ENCODE measurements at places on chromosomes 4 and X.

DNA sequence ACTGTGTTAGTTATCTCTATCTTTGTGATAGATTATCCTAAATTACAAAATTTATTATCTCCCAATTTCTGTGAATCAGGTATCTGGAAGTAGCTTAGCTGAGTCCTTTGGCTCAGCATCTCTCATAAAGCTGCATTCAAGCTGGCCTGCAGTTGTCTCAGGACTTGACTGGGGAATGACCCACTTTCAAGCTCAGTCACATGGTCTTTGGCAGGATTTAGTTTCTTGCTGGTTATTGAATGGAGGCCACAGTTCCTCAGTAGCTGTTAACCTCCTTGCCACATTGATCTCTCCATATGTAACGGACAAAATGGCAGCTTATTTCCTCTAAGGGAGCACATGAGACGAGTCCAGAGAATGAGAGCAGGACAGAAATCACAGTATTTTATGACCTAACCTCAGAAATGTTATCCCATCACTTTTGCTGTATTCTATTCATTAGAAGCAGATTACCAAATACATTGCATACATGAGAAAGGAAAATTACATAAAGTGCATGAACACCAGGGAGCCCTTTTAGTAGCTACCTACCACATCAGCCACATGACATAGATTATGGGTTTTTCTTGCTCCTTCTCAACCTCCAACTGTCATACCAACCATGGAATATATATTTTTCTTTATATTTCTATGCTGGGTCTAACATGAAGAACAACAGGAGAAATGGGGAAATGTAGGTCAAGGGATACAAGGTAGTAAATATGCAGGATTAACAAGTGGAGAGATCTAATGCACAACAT lies 730.1 kb downstream of the CCSER1 start:
- DNase-seq, result peak; percentile 12

DNA sequence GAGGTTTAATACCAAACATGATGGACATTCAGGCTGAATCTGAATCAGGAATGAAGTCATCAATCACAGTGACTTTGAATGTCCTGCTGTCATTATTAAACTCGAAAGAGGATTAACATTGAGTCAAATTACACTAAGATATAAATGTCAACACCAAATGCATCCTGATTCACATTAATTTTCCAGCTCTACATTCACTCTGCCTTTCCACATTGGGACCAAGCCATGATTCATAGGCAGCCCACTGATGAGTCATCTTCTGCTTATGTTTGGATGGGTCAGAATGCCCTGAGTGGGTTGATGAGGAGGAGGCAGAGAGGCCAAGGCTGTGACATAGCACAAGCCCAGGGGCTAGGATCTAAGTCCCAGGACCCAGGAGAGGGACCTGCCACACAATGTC lies 247.6 kb upstream of the RPS6KA3 start:
- DNase-seq, result no peak

DNA sequence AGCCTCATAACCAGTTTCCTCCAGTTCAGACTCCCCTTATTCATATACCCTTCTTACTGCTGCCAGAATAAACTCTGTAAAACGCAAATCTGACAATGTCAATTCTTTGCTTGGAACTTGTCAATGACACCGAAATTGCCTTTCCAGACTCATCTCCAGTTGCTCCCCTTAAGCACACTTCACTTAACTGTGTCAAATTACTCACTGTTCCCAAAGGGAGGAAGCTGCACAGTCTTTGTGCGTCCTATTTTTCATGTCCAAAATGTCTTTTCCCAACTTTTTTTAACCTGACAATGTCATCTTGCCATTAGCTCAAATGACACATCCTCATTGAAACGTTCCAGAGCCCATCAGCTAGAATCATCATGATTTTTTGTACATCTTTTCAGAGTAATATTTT lies 867.3 kb downstream of the RPA4 start:
- no peak for DNase-seq

DNA sequence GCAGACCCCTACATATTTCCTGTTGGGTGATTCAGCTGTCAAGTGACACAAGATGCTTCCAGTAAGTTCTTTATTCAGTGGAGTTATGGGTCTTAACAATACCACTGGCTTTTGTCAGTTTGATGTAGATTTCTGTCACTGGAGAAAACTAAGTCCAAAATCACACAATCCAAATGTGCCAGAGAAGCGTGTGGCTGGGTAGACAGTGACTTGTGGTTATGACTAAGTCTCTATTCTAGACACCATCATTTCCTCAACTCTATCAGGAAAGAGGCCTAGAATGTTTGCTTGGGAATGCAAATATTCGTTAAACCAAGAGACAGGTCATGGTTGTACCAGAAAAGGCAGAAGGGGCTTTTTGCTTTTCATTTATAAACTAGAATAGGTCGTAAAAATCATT lies 54.4 kb upstream of the HS3ST1 start:
- DNase-seq, result no peak

DNA sequence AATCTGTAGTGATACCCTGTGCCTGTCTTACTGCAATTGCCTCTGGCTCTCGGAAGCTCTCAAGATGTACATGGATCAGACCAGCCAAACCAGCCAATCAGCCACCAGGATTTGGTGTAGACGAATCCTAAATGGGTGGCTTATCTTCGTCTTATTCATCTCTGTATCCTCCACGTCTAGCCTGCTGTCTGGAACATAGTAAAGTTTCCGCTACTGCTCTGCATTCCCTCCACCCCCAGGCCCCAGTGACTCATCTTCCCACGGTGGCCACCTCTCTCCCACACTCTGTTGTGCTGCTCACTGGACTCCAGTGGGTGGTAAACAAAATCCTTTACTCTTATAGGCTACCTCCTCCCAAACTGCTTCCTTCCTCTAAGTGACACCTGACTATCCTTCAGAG lies 37.8 kb downstream of the SEPTIN6 start:
- DNase-seq, result no peak

- DNase-seq, result no peak
Measured at GRCh38 chrX:123339221-123339905, 155.3 kb downstream of the GRIA3 start.

GRCh38 chr4:185096032-185096653 lies 46.9 kb upstream of the SLC25A4 start:
- DNase-seq, result peak; percentile 79

- DNase-seq, result no peak
Measured at GRCh38 chrX:92270936-92271855, 492.0 kb downstream of the PCDH11X start.

- DNase-seq, result no peak
Measured at GRCh38 chrX:41596596-41596995, 92.2 kb upstream of the GPR34 start.

- no peak for DNase-seq
Measured at GRCh38 chr4:4838936-4839810, 20.3 kb upstream of the MSX1 start.

- no peak for DNase-seq
Measured at GRCh38 chrX:135480076-135480475, 40.4 kb upstream of the INTS6L start.

DNA sequence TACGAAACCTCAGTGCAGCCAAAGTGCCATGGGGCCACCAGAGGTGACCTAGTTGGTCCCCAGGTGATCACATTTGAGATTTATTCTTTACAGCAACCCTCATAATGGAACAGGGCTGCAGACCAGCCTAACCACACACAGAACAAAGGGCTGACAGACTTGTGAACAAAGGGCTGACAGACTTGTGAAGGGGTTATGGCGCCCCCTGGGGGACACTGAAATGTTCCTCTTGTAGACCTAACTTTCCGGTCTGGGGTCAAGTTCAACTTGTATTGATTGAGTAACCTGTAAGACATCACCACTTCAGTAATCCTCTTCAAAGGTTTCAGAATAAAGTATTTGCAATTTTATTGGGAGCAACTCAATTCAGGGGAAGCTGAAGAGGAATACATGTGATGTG lies 175.9 kb upstream of the RPS6KA3 start:
- peak; percentile 72 for DNase-seq

DNA sequence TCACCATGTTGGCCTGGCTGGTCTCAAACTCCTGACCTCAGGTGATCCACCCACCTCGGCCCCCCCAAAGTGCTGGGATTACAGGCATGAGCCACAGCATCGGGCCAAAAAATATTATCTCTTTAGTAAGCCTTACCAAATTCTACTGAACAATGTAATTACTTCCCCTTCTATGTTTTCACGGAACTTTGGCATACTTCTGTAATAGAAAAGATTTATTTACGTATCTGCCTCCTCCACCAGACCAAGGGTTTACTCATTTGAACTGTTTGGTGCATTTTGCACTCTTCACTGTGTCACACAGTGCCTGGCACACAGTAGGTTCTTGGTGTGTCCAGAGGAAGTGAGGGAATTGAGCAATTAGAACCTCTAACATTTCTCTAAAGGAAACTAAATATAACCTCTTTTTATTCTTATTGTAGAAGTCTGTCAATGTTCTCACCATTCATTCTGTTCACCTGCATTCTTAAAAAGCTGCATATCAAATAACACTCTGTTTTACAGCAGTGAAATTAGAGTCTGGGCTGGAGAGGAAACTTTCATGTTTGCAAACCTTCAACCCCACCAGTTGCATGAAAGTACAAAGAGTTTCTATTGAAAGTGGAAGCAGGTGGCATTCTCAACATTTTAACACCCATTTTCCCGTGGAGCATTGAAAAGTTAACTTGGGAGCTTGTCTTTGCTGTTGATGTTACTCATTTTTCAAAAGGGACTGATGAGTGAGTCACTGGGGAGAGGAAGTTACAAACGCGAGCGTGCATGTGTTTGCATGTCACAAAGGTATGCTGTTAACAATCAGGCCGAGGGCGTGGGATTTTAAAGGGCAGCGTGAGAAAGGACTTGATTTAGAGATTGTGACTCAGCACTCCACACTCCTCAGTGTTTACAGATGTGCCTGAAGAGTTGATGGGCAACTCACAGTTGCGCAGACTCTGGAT lies 314.1 kb downstream of the STK32B start:
- DNase-seq, result no peak

GRCh38 chrX:82912382-82912781 lies 595.7 kb upstream of the POU3F4 start:
- DNase-seq, result no peak

DNA sequence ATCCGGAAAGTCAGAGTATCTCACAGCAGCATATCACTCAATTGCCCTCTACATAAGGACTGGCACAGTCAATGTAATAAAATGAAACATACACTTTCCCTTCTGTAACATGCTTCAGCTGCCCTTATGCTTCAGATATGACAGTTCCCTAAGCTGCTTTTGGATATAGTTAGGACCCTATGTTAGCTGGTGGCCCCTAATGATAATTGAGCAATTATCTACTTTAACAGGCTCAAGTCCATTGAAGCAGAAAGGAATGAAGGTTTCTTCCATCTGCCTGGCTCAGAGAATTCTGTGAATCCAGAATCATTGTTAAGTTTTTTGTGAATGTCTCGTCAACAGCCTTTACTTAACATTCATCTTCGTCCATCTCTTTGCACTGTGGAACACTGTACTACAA lies 951.2 kb upstream of the DIAPH2 start:
- DNase-seq, result peak; percentile 49

DNA sequence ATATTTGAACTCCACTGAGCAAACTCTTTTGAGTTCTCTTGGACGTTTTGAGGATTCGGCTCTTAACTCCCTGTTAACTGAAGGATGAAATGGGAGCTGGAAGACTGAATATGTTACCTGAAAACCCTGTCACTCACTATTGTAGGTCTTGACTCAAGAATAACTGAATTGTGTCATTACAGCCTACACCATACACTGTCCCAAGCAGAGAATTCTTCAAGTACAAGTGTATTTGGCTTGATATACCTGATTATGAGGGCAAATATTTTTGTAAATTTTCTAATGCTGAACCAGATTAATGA lies 276.1 kb downstream of the CFAP299 start:
- no peak for DNase-seq

DNA sequence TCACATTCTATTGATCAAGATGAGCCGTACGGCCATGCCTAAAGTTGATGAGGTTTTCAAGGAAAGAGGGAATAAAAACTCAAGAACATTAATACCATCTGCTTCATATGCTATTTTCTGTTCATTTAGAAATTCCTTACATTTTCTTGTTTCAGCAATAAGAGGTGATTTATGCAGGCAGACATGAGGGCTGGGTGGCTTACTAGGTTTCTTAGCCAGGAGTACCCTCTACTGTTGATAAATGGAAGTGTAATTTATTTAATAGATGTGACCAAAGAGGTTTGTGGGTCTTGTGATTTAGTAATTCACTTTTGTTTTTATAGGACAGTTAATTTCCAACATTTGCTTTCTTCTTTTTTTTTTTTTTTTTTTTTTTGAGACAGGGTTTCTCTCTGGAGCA lies 6.4 kb upstream of the SMIM9 start:
- peak; percentile 29 for DNase-seq

- peak; percentile 13 for DNase-seq
Measured at GRCh38 chr4:25095837-25096236, 64.4 kb downstream of the SEPSECS start.

DNA sequence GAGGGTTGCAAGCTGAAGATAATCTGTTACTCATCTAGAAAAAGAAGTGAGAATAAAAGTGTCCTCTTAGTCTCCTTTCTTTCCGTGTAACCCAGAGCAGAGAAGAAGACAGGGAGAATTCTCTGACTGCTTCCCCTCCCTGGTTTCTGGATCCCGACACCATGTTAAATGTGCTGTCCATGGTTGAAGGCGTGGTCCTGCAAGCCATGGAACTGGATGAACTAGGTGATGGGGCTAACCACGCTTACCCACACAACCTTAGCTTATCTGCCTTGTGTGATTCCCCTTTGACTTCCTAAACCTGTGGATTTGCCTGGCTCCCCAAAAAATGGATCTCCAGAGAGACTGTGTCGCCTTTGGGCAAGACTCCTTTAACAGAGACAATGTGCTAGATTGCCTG lies 907.6 kb downstream of the FSTL5 start:
- DNase-seq, result peak; percentile 2

DNA sequence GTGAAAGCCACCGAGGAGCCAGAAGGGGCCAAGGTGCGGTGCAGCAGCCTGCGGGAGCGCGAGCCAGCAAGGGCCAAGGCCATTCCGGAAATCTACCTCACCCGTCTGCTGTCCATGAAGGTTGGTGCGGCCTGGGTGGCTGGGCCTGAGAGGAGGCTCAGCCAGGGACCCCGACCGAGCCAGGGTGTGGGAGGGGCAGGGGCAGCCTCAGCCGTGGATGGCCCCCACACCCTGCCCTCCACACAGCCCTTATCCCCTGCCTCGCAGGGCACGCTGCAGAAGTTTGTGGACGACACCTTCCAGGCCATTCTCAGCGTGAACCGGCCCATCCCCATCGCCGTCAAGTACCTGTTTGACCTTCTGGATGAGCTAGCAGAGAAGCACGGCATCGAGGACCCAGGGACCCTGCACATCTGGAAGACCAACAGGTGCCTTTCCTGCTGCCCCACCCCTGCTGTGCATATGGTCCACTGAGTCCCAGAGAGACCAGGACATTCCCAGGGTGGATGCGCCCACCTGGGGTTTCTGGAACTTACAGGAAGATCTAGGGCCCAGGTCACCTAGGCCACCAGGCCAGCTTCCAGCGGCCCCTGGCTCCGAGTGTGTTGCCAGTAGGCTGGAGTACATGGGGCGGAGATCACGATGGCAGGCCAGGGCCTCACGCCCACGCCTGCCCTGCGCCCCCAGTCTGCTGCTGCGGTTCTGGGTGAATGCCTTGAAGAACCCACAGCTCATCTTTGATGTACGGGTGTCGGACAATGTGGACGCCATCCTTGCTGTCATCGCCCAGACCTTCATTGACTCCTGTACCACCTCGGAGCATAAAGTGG lies 3.4 kb upstream of the SRPK3 start:
- no peak for DNase-seq
